LNCaP clone FGC (cell line): ENCODE measurements at places on chromosomes 2 and 18.

GRCh38 chr2:237276716-237277490, 137.1 kb downstream of the COL6A3 start:
- DNase-seq: no peak

DNA sequence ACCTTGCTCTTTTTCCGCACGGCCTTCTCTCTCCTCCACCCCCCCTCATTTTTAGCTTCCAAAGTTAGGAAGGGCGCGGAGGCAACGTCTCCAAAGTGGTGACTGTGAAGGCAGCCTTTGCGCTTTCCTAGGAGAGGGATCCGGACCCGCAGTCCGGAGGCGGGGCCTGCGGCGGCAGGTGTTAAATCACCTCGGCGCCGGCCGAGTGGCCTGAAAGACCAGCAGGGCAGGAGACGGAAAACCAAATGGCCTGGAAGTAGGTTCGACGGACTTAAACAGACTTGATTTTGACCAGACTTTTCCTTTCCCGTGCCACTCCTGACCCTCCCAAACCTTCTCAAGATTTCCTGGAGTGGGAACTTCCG, 615 bp downstream of the GORASP2 start:
- DNase-seq: no peak

- no peak for DNase-seq
These were observed 32.1 kb downstream of the E2F6 start for GRCh38 chr2:11433822-11434221.

DNA sequence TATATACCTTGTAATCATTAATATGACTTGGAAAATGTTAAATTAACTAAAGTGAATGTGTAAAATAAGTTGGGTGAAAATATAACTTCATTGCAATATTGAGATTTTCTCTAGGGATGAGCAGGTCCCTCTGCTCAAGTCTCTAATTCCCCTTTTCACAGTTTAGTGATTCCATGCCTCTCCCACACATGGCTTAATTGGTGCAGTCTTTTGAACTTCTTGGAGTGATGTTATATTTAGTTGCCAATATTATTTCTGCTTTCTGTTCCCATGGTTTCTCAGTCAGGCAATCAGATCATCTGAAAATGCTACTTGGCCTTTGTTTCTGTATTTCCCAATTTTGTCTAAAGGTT, 233.7 kb upstream of the SPOPL start:
- no peak for DNase-seq

- DNase-seq: no peak
These were observed 34.6 kb downstream of the USP40 start for GRCh38 chr2:233531955-233532354.

GRCh38 chr2:128534688-128535392, 216.2 kb upstream of the HS6ST1 start:
- DNase-seq: no peak
